WTC11 (cell line): ENCODE measurements at places on chromosomes 3 and 15. TPM values are rescaled to one million over a fixed set of nuclear protein-coding genes. Genes with fewer than 3 reads are reported as not detected.

- no peak for DNase-seq
Measured at GRCh38 chr3:149955449-149955848, 15.2 kb downstream of the PFN2 start.

Gene ISL2
- 0.18 to 0.37 TPM (median 0.24 TPM) in 3 replicates for total RNA-seq

DNA sequence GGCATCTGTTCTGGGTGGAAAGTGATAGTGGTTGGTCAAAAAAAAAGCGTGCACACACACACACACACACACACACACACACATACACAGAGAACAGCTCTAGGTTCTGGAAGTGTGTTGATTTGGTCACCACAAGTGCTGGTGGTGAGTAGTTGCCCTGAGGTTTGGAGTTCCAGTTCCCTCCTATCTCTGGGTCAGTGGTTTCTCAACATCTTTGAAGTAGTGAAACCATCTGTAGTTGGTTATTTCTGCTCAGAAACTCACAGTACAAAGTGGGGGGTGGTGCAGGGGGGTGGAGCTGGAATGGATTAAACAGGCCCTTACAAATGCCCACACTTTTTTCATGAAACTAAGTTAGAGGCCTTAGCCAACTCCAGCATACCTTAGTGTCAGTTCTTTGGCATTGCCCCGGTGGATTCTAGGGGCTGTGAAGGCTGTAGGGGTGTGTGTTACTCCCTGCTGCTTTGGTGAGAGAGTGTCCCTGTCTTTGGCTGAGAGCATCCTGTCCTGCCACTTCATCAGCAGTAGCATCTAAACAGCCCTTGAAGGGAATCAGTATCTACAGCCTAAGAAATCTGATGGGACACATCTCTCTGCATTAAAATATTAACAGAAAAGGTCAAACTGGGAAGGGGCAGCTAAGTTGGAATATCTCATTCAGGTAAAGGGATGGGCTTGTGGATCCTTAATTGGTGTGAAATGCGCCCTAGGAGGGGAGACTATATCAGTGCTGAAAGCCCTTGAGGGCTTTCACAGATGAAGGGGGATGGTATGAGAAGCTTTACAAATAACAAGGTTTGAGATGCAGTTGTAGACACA lies 20.6 kb downstream of the SMAD3 start:
- DNase-seq, result no peak

GRCh38 chr3:111675846-111676210 lies 80.7 kb upstream of the ZBED2 start:
- DNase-seq, result no peak

DNA sequence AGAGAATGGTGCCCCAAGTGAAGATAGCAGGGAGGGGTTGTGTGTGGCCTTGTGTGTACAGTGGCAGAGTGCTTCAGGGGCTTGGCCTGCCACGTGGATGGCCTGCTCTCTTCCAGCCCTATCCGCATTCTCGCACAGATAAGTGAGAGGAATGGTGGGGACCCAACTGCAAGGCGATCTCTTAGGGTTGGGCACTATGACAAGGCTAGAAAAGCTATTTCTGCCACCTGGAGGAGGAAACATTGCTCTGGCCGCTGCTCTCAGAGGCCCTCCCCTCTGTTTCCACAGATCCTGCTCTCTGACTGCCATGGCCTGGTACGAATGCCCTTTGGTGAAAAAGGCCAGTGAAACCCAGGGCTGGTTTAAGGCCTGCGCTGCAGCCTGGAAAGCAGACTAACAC lies 20.6 kb downstream of the EEFSEC start:
- peak; percentile 25 for DNase-seq

- DNase-seq, result no peak
Measured at GRCh38 chr3:183122257-183122932, 23.1 kb upstream of the MCCC1 start.

Gene FILIP1L
- 0.11 to 0.18 TPM (median 0.17 TPM) in 3 replicates for total RNA-seq

- no peak for DNase-seq
Measured at GRCh38 chr3:114333180-114333922, 39.5 kb downstream of the TIGIT start.

Gene GOLGA6A
- 3.1 to 6.0 TPM (median 5.7 TPM) in 3 replicates for total RNA-seq

DNA sequence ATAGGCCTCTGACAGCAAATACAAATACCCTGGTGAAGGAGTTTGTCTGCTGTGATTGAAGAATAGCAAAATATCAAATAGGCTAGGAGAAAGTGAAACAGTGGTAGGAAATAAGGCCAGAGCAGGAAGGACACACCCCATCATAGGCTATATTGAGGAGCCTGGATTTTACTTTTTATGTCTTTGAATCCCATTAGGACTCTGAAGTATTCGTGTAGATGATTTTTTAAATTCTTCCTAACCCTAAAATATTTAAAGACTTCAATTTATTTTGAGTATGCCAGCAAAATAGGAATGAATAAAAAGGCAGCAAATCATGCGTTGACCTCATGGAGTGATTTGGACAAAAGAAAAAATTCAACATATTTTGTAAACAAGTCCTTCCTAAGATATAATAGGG lies 562.8 kb downstream of the NAALADL2 start:
- DNase-seq, result no peak

GRCh38 chr3:159229116-159229680 lies 427.3 kb downstream of the MFSD1 start:
- DNase-seq, result no peak

Gene NEK10
- 0.37 to 1.4 TPM (median 0.73 TPM) in 3 replicates for total RNA-seq

DNA sequence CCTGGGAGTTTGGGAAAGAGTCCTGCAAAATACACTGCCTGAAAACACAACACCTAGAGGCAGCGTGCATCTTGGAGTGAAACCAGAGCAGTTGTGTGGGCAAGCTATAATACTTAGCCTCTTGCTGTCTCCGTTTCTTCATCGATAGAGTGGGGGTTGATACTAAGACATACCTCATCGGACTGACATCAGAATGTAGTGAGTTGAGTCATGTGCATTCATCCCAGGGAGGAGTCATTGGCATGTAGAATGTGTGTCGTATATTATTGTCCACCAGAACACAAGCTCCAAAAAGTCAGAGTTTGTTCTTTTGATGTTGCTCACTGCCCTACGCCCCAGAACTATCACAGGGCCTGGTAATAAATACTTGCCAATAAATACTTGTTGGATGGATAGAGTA lies 4.3 kb downstream of the SNTN start:
- no peak for DNase-seq

DNA sequence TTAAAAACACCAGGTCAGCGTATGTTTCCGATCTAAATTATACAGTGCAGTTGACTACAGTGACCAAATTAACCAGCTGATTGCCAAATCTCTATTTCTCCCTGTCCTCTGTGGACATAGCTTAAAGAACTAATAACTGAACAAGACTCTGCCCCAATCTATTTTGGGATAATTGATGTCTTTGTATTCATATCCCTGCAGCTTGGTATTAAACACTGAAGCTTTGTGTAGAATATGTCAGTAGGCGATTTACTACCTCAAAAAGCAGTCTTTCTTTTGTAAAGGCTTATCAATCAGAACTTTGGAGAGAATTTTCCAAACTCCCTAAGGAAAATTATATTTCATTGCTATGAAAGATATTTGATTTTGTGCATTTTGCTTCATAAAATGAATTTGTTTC lies 258.2 kb downstream of the SOX2 start:
- no peak for DNase-seq

DNA sequence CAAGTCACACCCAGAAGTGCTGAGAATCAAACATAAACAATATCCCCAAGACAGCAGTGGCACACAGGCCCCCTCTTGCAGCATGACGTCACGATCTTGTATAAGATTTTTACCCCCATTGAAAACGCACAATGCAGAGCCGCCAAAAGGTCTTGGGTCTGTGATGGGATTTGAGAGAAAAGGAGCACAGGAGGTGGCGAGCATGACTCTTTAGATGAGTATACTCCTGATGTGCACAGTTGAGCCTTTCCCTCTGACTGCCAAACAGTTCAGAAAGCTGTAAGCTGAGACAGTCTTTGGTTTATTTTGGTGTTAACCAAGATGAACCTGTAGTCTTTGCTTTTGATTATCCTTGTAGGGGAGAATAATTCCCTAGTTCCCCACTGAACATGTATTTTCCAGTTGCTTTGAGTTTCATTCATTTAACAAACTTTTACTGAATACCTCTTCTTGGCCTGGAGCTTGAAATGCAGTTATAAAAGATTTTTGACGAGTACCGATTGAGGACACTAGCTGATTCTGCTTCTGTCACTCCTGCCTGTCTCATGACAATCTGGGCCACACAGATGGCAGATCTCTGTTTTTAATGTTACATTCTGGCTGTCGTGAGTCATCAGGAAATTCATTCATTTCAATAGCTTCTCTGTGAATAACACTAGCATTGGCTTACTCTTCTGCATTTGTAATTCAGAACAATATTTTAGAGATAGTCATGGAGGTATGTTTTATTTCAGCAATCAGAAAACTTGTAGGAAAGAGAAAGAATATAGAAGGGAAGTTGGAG lies 28.9 kb downstream of the CFAP91 start:
- DNase-seq, result no peak

- no peak for DNase-seq
Measured at GRCh38 chr3:74055061-74055460, 430.3 kb upstream of the PDZRN3 start.

Gene NT5DC2
- total RNA-seq, result 377 to 430 TPM (median 417 TPM) in 3 replicates

- DNase-seq, result no peak
Measured at GRCh38 chr3:14980689-14981088, 33.3 kb downstream of the NR2C2 start.

Gene FMN1
- total RNA-seq, result 3.6 to 4.5 TPM (median 4.1 TPM) in 3 replicates

Gene HRG
- 0.11 to 0.24 TPM (median 0.11 TPM) in 3 replicates for total RNA-seq

DNA sequence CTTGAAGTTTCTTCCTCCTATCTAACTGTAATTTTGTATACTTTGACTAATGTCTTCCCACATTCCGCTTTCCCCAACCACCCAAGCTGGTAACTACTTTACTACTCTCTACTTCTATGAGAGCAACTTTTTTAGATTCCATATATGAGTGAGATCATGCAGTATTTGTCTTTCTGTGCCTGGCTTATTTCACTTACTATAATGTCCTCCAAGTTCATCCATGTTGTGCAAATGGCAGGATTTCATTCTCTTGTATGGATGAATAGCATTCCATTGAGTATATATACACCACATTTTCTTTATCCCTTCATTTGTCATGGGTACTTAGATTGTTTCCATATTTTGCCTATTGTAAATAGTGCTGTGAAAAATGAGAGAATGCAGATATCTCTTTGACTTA lies 78.5 kb upstream of the CCNL1 start:
- DNase-seq, result no peak

GRCh38 chr15:52103217-52104207 lies 9.1 kb downstream of the BCL2L10 start:
- no peak for DNase-seq

GRCh38 chr15:37125143-37125542 lies 24.8 kb upstream of the MEIS2 start:
- DNase-seq, result no peak

Gene ACY1
- 53.8 to 66.3 TPM (median 61.6 TPM) in 3 replicates for total RNA-seq

Gene AADACL2
- not detected in 3 replicates for total RNA-seq

DNA sequence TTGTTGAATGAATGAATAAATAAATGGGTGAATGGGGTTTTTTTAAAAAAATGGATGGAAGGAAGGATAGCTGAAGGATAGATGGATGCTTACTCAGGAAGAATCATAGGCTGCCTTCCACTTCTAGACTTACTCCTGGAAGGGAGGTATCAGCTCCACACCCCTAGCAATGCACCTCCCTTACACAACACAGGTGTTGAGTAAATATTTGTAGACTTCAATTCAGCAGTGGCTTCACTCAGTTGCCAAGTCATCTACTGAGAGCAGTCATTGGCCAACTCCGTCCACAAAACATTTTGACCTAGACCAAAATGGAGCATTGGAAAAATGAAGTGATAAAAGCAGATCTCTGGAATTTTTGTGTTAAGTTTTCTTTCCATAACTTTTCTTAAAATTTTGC lies 65.5 kb upstream of the ST8SIA2 start:
- DNase-seq, result no peak

- DNase-seq, result no peak
Measured at GRCh38 chr3:143975554-143976152, 4.0 kb downstream of the DIPK2A start.

Gene FANCD2
- total RNA-seq, result 69.6 to 73.5 TPM (median 73.1 TPM) in 3 replicates

Gene APPL1
- total RNA-seq, result 31.2 to 35.8 TPM (median 32.0 TPM) in 3 replicates

DNA sequence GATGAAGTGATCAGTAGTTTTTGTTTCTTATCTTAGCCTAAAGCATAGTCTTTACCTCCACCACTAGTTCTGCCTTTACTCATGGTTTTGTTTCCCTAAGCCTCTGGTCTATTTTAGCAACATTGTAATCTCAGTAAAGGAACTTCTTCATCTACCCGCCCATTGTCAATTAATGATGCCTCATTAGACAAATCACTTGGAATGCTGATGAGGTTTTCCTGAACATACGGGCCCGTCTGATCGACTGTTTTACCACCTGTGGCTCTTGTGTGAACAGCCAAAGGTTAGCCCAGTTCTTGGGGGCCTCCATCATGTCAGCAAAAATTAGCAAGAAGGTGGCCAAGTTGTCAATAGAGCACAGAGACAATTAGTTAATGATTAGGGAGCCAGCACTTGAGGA lies 470.1 kb upstream of the ARRDC4 start:
- no peak for DNase-seq

GRCh38 chr15:58313810-58314592 lies 117.8 kb upstream of the LIPC start:
- DNase-seq, result no peak

Gene CSK
- total RNA-seq, result 55.1 to 55.9 TPM (median 55.3 TPM) in 3 replicates

GRCh38 chr15:65051266-65051665 lies 6.1 kb downstream of the SLC51B start:
- no peak for DNase-seq

Gene NR2F2
- total RNA-seq, result 0.27 to 0.57 TPM (median 0.55 TPM) in 3 replicates

Gene MNS1
- 4.2 to 5.5 TPM (median 4.4 TPM) in 3 replicates for total RNA-seq

GRCh38 chr15:31901501-31901900 lies 128.8 kb upstream of the CHRNA7 start:
- DNase-seq, result no peak

DNA sequence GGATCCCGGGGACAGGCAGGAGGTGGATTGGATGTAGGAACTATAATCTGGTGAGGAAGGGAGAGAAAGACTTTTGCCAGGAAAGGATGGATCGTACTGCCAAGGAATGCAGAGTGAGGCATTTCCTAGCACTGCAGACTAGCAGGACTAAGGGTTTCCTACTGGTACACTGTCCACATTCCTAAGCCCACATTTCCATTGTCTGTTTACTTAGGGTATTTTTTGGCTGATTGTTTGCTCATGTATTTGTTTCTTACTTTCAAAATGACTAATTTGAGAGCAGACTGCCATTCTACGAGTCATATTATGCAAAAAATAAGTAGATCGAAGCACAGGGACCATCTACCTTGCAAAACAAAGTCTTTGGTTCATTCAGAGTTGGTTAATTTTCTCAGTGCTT lies 1029.5 kb upstream of the NR2F2 start:
- DNase-seq, result no peak

Gene SPSB4
- 19.4 to 19.7 TPM (median 19.6 TPM) in 3 replicates for total RNA-seq

Gene COL6A5
- total RNA-seq, result 0.02 to 0.05 TPM in 2 of 3 replicates, not detected in the other

DNA sequence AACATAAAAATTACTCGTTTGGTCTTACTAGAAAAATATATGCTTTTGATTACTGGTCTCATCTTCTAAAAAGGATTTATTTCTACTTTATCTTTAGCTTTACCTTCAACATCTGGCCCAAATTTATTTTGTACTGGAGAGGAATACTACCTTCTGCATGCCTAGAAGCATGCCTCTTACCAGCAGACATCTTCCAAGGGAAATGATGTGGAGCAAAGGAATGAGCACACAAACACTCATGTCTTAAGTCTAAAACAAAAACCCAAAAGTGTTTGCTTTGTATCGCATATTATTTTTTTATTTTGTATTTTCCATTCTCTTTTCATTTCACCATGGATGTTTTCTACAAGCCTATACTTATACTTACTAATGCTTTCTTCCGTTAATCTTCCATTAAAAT lies 304.6 kb upstream of the KCNMB2 start:
- DNase-seq, result no peak
